Glutamatergic neuron (in vitro differentiated cells): ENCODE measurements at places on chromosomes 4 and X. TPM values are rescaled to one million over a fixed set of nuclear protein-coding genes. Genes with fewer than 3 reads are reported as not detected.

- no peak for DNase-seq
These were observed 518.8 kb downstream of the RAB28 start for GRCh38 chr4:12965334-12965733.

- DNase-seq: no peak
These were observed 30.0 kb upstream of the HUWE1 start for GRCh38 chrX:53716328-53717088.

DNA sequence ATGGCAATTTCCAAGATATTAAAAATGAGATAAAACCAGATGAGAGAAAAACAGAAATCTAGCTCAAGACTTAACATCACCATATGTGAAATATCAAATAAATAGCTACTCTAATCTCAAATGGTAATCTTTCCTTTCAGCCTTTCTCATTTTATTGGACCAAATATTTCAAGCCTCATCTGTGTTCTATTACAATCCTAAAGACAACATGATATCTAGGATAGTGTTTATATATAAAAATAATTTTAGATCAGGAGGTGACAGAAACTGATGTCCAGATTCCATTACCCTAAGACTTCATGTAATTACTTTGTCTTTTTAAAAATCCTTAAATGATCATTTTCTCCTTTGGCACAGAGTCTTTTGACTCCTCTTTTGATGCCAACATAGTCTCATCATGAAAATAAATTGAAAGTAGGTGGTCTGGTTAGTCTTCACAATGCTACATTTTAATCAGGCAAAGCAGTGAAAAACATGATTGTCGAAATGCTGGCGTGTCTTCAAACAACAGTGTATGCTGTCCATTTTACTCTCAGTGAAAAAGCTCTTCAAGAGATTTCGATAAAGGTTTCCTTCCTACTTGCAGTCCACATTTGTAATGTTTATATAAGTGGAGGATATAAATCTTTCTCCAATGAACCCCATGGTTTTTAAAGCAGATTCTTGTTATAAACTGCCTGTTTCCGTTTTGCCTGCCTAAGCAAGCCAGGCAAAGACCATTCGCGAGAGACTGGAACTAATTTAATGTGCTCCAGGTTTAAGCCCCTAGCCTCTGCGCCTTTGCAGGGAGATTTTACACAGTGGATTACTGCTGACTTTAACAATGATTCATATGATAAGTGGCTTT lies 169.8 kb downstream of the SCFD2 start:
- no peak for DNase-seq

DNA sequence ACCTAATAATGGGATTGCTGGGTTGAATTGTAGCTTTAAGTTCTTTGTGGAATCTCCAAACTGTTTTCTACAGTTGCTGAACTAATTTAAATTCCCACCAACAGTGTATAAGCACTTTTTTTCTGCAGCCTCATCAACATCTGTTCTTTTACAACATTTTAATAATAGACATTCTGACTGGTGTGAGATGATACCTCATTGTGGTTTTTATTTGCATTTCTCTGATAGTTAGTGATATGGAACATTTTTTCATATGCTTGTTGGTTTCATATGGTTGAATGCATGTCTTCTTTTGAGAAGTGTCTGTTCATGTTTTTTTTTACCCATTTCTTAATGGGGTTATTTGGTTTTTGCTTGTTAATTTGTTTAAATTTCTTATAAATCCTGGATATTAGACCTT lies 1718.9 kb downstream of the C4orf33 start:
- DNase-seq: no peak

GRCh38 chrX:13903405-13903804 lies 86.5 kb upstream of the GPM6B start:
- DNase-seq: no peak

DNA sequence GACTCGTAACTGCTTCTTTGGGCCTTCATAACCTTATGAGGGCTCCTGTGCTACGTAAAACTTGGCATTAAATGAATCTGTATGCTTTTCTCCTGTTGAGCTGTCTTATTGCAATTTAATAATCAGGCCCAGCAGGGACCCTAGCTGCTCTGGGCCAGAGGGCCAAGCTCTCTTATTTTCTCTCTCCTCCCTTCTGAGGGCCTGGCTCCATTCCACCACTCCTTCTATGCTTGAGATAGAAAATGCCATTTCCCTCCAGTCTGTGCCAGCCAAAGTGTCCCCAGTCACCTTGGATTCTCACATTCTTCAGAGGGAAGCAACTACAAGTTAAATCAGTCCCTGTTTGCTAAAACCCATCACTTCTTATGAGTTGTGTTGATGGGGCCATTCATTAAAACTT lies 90.1 kb downstream of the CLCN4 start:
- no peak for DNase-seq

DNA sequence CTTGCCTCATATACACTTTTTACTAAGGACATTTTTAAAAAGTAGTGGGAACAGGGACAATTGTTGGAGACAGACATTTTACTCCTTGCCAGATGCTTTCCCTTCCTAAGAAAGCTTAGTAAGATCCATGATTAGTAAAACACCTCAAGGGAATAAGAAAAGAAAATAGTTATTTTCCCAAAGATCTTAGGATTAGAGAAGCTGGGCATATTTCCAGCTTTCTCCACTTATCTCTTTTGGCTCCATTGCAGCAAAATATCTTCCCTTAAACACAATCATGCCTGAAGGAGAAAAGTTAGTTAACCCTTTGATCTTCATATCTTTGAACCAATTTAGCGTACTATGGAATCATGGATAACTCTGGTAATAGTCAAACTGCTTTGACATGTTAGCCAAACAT lies 257.9 kb downstream of the PCDH18 start:
- no peak for DNase-seq

DNA sequence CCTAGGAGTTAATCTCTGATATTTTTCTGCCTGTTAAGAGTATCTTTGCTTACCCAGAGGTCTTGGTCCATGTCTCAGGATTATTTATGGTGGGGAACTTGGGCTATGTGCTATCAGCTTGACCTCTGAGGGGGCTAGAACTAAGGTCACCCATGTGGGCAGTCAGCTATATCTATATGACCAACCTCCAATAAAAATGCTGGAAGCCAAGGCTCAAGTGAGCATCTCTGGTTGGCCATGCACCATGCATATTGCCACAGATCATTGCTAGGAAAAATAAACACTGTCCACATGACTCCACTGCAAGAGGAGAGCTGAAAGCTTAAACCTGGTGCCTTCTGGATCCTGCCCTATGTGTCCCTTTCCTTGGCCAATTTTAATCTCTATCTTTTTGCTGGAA lies 196.5 kb upstream of the SLC7A11 start:
- DNase-seq: no peak

- peak; percentile 50 for DNase-seq
These were observed 2.8 kb upstream of the PCDH7 start for GRCh38 chr4:30717208-30718020.

DNA sequence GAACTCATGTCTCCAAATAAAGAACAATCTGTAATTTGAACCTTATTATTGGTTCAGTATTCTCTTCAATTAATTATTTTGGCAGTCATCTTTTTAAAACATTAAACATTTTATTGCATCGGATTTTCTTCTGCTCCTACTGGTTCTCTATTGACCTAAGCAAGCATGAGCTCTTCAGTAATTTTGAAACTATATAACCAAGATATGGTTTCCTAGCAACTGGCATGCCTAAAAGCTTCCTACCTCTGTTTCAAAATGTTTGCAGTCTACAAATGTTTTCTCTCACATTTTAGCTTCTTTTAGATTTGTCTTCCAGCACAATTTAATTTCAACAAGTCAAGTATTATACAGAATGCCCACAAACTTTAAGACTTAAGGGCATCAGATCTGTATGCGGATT lies 371.3 kb downstream of the GPM6A start:
- no peak for DNase-seq

- no peak for DNase-seq
These were observed 60.8 kb upstream of the GRPEL1 start for GRCh38 chr4:7128644-7129043.

DNA sequence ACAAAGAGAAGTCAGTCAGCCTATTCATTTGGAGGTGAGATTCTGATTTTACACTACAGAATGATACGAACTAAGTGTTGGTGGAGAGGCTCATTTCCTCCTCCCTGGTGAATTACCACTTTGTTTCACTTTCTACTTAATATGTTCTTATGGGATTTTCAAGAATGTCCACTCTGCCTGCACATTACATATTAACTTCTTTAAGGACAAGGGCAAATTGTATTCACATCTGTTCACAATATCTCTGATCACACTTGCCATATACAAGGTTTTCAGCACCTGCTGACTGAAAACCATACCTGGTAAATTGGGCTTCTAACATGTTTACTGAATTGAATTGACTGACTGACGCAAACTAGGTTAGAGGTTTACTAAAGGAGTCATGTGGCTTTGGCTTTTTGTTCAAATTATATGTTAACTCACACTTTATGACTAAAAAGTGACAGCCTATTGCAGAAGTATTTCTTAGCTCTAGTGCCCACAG lies 188.4 kb upstream of the MBNL3 start:
- no peak for DNase-seq

DNA sequence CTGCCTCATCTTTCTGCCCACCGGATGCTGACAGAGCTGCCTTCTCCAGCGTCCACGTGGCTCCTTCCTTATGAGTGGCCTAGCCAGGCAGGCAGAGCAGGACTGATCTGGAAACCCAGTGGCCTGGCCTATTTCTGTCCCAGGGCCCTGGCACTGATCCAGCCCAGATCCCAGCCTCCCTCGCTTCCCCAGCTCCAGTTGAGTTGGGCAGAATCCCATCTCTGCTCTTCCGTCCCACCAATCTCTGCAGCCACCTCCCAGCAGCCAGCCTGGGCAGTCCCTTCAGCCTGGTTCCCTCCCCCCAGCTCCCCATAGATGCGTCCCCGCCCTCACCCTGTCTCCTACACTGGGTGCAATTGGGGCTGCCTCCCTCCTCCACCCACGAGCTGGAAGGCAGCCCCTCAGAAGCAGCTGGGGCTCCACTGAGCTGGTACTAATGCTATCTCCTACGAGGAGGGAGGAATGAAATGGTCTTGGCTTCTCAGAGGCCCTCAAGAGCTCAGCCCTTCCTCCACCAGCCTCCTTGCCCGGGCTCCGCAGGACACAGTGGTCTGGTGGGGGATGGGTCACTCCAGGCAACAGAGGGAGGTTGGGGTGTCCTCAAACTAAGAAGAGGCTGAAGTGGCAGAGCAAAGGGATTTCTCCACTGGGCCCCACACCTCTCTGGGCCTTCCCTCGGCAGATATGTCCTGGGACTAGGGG lies 94.2 kb downstream of the PJA1 start:
- DNase-seq: no peak

DNA sequence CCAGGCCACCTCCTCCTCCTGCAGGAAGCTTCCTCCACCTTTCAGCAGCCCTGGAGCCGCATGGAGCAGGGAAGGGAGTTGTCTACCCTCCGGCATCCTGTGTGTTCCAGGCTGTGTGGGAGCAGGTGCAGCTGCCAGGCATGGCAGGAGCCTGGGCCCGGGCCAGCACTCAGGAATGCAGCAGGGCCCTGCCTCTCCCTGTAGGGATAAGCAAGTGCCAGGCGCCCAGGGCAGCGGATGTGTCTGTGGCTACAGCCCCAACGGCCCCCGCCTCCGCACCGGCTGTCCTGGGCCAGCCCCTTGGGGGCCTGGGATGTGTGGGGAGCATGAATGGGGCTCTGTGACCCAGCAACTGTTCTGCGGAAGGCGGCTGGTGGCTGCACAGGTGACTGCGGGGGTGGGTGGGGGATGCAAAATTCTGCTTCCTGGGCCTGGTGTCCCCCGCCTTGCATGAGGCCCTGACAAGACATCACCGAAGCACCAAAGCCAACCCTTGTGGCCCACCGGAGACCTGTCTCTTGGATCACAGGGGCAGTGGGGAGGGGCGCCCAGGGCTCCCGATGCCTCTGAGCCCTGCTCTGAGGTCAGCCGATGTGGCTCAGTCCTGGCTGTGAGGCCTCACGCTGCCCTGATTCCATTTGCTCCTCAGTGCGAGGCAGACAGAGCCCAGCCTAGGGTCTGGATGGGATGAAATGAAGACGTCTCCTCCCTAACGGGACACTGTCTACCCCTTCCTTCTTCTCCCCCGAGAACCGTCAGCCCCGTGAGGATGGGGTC lies 1.4 kb upstream of the DOK7 start:
- DNase-seq: peak; percentile 29

DNA sequence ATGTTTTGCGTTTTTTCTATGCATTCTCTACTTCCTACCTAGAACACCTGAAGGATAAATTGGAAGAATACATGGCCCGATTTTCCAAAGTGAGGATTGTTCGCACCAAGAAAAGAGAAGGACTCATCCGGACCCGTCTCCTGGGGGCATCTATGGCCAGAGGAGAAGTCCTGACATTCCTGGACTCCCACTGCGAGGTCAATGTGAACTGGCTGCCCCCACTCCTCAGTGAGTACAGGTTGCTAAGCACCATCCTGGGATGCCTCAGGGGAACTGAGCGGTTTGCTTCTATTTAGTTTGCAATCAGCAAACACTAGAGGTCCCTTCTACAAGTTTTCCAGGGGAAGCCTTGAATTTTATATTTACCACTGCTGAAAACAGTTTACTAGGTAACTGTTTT lies 359.3 kb upstream of the GALNT7 start:
- peak; percentile 34 for DNase-seq

GRCh38 chrX:625137-625691 lies 5.4 kb upstream of the SHOX start:
- DNase-seq: no peak

GRCh38 chr4:122777846-122778673 lies 45.6 kb downstream of the BBS12 start:
- no peak for DNase-seq

DNA sequence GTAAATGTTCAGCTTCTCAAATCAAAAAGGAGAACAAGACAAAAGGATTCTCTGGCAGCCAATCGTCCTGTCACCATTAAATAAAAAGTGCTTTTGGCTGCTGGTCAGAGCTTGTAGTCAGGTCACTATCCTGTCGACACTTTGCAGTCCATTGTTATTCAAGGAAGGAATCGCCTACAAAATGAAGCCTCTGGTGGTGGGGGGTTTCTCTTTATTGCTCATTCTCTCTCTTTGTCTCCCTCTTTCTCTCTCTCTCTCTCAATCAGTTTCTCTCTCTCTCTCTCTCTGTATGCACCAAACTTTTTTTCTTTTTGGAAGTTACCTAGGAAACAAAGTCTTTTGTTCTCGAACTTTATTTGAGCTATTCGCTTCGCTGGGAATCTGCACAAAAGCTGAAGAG lies 17.6 kb upstream of the SCML1 start:
- DNase-seq: no peak

- DNase-seq: no peak
These were observed 161.1 kb downstream of the FRAS1 start for GRCh38 chr4:78218260-78218659.

- no peak for DNase-seq
These were observed 45.9 kb upstream of the ZNF827 start for GRCh38 chr4:145984563-145984962.

GRCh38 chrX:153689654-153690465 lies 2.1 kb downstream of the SLC6A8 start:
- DNase-seq: peak; percentile 62

The HOPX gene
- total RNA-seq: 0.54 TPM

The SPIN3 gene
- total RNA-seq: 33.1 TPM

The CEP135 gene
- 4.2 TPM for total RNA-seq

The UNC5C gene
- 41.2 TPM for total RNA-seq

The DYNLT3 gene
- total RNA-seq: 13.4 TPM

The TCEAL5 gene
- 8.7 TPM for total RNA-seq

The UGT2B10 gene
- not detected for total RNA-seq

The CACNA1F gene
- 0.47 TPM for total RNA-seq

The RIBC1 gene
- total RNA-seq: 0.64 TPM
